Thymus (tissue), 14 donors: ENCODE measurements at places on chromosomes 11 and 22.

GRCh38 chr11:123601136-123601535, 53.3 kb downstream of the SCN3B start:
- DNase-seq: no peak

- no peak for DNase-seq
Measured at GRCh38 chr11:133829566-133829965, 15.7 kb downstream of the SPATA19 start.

- no peak for DNase-seq
Measured at GRCh38 chr11:95792200-95792599, 1.9 kb downstream of the CEP57 start.

- peak; percentile 81 for DNase-seq
Measured at GRCh38 chr11:76207642-76208401, 1.5 kb upstream of the WNT11 start.

- DNase-seq: peak; percentile 21
Measured at GRCh38 chr11:88103337-88104206, 71.7 kb downstream of the RAB38 start.

DNA sequence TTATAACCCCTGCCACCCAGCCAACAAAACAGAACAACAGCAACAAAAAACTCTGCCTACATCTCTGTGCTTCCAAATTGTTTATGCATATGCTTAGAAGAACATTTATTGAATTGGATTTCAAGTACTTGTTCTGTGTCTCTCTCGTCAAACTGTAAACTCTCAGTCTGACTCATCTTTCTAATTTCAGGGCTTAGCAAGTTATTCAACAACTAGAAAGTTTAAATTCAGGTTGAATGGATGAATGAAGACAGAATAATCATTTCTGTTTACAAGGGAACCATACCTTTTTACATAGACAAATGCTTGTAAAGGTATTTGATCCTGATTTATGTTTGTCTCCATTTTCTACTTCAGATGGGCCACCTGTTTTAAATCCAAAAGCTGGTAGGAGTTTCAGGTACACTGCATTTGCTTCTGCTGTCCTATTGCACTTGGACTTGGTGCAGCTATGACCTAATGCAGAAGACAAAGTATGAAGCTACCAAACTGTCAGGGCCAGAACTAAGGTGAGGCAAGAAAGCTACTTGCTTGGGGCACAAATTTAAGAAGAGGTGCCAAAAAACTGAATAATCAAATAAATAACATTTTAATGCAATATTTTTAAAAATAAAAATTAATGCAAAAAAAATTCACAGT, 1.6 kb upstream of the FBXO3 start:
- DNase-seq: no peak

DNA sequence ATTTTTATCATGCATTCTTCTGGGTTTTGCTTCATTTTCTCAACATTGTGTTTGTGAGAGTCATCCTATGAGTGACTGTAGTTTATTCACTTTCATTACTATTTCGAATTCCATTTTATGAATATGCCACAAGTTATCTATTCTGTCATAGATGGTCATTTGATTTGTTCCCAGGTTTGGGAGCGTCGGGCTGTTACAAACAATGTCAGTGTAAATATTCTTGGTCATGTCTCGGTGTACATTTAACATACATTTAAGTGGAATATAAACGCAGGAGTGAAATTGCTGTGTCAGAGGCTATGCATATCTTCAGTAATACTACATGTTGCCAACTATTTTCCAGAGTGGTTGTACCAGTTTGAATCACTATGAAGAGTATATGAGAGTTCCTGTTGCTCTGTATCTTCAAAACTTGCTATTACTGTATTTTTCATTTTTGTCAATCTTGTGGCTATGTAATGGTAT, 2.4 kb downstream of the TRIM44 start:
- no peak for DNase-seq
